ENCODE measurements at places on chromosomes 11 and 22. TPM values are rescaled to one million over a fixed set of nuclear protein-coding genes. Genes with fewer than 3 reads are reported as not detected.

The DGCR6 gene
- total RNA-seq: 0.90 TPM

The CCDC87 gene
- 0.28 TPM for total RNA-seq

The DAGLA gene
- 1.6 TPM for total RNA-seq

The GGT5 gene
- 6.7 TPM for total RNA-seq

The OR4D5 gene
- not detected for total RNA-seq

The AGBL2 gene
- total RNA-seq: 0.09 TPM

The DBX1 gene
- total RNA-seq: not detected

The A4GALT gene
- 8.5 TPM for total RNA-seq

The SULT4A1 gene
- 0.09 TPM for total RNA-seq

The TREH gene
- total RNA-seq: 0.09 TPM

The IFTAP gene
- 37.5 TPM for total RNA-seq

All from endothelial cell of coronary artery (primary cell).